ENCODE measurements at places on chromosomes 16 and 17.

- DNase-seq = no peak
Observed at GRCh38 chr16:19935694-19936093, 51.0 kb upstream of the GPRC5B start.

GRCh38 chr16:23131036-23131435 is 18.2 kb downstream of the USP31 start:
- no peak for DNase-seq

- no peak for DNase-seq
Observed at GRCh38 chr16:67999985-68000384, 701 bp upstream of the DPEP2 start.

DNA sequence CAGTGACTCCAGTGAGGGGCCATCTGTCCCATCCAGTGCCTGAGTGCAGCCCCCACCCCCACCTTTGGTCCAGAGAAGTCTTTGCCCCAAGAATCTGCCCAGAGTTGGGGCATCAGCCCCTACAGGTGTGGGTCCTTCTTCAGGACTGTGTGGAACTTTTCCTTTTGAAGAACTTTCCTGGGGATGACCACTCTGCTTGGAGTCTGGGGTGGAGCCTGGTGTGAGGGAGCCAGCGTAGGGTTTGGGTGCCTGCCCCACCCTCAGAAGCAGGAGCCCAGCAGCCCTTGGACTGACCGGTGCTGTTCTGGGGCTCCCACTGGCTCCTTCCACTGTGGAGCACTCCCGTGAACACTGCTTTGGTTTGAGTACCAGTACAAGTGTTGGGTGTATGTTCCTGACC is 19.3 kb downstream of the MPRIP start:
- no peak for DNase-seq

DNA sequence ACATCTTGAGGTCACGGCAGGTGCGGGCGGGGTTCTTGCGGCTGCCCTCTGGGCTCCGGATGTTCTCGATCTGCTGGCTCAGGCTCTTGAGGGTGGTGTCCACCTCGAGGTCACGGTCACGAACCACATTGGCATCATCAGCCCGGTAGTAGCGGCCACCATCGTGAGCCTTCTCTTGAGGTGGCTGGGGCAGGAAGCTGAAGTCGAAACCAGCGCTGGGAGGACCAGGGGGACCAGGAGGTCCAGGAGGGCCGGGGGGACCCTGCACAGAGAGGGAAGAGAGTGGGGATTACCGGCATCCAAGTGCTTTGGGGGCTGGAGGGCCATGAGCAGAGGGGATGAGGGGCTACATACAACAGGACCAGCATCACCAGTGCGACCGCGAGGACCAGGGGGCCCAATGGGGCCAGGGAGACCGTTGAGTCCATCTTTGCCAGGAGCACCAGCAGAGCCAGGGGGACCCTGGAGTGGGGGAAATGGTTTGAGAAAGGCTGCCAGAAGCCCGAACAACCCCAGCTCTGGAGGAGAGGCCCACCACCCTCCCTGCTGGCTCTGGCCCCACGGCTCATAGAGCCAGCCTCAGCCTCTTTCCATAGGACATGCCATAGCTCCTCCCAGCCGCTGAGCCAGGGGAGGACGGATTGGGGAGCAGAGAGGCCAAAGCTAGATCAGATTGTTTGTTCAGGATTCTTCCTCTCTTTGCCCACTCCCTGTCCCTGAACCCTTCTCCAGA is 14.6 kb downstream of the COL1A1 start:
- DNase-seq = no peak

GRCh38 chr17:75842411-75842810 is 1.8 kb downstream of the UNC13D start:
- no peak for DNase-seq

DNA sequence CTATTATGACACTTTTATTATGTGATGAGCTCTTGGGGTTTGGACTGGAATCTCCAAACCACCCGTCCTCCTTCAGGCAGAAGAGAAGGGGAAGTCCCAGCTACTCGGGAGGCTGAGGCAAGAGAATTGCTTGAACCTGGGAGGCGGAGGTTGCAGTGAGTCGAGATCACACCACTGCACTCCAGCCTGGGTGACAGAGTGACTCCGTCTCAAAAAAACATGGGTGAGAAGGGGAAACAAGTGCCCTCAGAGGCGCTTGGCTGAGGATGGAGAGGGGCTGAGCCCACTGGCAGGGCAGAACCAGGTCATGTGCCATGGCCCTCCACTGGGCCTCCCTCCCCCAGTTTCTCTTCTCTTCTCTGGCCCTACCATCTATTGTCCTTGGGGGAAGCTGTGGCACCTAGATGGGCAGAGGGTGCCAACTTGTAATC is 120.9 kb upstream of the SMURF2 start:
- no peak for DNase-seq

- DNase-seq = no peak
Observed at GRCh38 chr17:17661834-17662385, 19.3 kb upstream of the RAI1 start.

GRCh38 chr16:27551036-27551435 is 1.1 kb downstream of the KATNIP start:
- no peak for DNase-seq

DNA sequence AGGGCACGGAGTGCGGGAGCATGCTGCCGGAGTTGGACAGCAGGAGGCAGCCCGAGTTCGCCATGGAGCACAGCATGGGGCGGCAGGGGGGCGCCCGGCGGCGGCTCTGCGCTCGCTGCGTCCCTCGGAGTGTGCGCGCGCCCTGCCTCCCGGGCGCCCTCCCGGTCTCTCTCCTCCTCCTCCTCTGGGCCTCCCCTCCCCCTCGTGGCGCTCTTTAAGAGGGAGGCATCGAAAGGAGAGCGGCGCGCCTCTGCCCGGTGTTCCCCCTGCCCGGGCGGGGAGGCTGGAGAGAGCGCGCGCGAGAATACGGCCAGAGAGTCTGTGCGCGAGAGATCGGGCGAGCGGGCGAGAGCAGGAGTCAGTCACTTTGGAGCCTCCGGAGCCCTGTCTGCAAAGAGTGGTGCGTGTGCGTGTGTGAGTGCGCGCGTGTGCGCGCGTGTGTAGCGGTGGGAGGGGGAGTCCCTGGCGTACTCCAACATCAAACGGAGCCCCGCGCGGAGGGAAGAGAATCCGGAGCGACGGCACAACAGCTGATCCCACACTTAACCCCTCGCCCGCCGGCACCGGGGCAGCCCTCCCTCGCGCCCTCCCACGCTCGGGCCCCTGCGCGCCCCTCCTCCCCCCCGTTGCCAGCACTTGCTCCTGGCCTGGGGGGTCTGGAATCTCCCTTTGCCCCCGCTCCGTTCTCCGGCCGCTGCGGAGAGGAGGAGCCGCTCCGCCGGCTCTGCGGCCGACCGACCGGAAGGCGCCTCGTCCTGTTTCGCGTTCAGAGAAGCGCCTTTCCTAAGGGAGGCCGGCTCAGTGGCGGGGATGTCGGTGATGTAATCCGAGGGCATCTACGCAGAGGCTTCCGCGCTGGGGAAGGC is 108.9 kb downstream of the ENGASE start:
- DNase-seq = no peak

Measured in stimulated activated CD8-positive, alpha-beta memory T cell treated with anti-CD3 and anti-CD28 coated beads, Interleukin-12 subunit alpha, Interleukin-12 subunit beta, amount 100 ng/mL, for 1 hour (primary cell).